ENCODE measurements at places on chromosomes 1 and 21.

DNA sequence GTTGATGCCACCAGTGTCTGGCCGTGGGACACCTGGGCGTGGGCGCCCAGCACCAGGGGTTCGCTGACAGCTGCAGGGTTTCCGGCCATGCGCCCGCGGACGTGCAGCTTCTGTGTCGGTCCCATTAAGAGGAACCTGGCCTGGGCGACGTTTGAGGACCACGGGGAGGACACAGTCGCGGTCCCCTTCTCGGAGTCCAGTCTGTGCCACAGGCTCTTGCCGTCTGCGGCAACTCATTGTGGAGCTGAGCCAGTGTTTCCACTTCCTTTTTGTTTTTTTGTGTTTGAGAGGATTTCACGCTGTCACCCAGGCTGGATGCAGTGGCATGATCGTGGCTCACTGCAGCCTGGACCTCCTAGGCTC lies 1.6 kb upstream of the C1orf159 start:
- no peak for DNase-seq

GRCh38 chr1:63407002-63407401 lies 39.6 kb downstream of the ALG6 start:
- DNase-seq: no peak

DNA sequence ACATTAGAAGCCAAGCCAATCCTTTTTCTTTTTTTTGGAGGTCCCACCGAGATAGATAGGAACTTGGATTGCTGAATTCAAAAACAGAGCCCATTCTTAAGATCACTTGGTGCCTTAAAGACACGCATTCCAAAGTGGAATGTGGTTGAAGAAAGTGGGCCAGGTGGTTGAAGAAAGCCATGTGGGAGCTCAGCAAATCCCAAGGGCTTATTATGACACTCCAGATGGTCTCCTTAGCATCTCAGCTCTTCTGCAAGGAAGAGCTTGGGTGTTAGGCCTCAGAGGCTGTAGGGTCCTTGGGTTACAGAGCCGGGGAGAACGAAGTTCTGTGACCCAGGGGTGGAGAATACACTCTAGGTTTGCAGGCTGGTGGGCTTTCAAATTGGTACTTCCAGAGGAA lies 13.5 kb downstream of the TOR3A start:
- no peak for DNase-seq

DNA sequence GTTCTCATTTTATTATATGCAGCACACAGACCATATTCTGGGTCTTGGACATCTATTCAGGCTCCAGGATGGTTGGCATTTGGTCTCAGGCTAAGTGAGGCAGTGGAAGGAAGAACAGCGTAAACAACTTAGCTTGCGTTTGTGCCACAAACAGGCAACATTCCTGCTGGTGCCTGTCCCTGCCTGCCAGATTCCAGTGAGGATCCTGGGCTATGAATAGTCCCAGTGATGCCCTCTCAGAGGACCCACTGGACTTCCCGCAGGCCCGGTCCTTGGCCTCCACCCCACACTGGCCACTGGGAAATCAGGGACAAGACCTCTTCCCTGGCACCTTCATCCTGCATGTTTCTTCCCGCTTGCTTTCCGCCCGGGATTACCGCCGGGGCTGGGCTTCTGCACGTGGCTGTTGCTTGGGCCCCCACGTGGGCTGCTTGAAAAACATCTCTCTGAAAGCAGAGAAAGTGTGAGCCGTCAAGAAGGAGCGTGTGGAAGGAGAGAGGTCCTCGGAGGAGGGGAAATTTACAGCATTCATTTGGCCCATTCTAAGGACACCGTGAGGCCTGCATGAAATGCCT lies 145.1 kb upstream of the WNT4 start:
- no peak for DNase-seq

DNA sequence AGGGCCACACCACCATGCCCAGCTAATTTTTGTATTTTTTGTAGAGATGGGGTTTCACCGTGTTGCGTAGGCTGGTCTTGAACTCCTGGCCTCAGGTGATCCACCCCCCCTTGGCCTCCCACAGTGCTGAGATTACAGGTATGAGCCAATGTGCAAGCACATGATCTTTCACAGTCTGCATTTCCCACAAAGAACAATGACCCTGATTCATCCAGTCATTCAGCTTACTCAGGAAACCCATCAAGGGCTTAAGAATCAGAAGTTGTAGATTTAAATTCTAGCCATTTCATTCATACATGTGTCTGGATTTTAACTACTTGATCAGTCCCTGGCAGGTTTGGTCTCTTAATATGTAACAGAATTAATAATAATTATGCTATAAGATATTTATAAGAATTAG lies 2065.7 kb downstream of the MRPL39 start:
- no peak for DNase-seq

GRCh38 chr1:106523497-106523896 lies 533.0 kb upstream of the PRMT6 start:
- DNase-seq: no peak

GRCh38 chr1:39882152-39882551 lies 1.2 kb downstream of the TRIT1 start:
- no peak for DNase-seq

DNA sequence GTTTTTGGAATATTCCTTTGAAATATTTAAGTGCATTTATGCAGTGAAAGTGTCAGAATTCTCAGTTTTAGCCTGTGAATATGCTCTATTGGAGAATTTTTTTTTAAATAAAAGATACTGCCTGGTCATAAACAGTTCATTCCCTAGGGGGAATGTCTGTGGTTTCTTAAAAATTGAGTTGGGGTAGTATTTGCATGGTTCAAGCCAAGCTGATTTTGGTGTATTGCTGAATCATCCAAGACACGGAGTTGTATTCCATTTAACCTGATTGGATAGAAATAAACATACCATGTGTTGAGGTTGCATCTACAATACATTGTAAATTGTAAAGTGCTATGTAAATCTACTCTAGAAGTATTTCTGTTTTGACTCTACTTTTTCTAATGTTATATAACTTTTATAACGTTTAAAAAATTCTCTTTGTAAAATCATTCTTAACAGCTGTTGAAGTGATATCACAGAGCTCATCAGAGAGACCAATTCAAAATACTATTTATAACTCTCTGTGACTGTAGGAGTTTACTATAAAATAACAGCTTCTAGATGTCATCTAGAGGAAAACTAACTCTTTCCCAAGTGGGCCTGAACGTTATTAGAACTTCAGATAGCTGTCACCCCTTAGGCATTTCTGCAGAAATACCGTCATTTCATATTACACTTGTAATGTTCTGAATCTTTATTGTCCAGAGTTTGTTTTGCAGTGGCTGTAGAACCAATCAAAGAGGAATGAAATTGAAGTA lies 199.1 kb downstream of the USP25 start:
- no peak for DNase-seq

- no peak for DNase-seq
Measured at GRCh38 chr1:234727018-234727940, 117.3 kb upstream of the IRF2BP2 start.

DNA sequence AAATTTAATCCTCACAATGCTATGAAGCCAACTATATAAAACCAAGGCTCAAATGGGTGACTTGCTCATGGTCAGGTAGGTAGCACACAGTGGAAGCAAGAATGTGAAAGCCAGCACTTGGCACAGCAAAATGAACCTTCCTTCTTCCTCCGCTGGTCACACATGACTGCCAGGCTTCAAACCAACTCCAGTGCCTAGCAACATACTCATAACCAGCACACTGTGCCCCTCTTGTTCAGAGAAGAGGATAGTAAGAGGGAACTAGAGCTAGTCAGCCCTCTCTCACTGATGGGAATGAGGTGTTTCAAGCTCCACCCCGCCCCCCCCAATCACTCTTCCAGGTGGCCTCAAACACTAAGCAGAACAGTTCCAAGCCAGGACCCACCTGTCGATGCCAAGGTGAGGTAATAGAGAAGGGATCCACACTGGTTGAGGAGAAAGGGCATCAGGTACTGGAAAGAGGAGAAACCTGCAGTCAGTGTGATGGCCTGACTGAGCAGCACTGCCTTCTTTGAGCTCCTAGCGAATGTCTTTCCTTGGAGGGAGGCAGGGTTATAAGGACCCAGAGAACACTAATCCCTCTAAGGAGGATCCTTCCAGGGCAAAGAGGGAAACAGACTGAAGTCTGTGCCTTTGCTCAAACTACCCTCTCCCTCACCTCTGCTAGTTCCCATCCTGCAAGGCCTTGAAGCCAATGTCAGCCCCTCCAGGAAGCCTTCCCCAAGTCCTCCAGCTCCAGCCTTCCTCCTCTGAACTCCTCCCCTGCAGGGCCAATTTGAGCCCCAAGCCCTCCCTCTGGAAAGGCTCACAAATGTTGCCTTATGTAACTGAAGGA lies 1.2 kb downstream of the TMEM234 start:
- DNase-seq: no peak
